ENCODE measurements at places on chromosomes 2 and 18.

DNA sequence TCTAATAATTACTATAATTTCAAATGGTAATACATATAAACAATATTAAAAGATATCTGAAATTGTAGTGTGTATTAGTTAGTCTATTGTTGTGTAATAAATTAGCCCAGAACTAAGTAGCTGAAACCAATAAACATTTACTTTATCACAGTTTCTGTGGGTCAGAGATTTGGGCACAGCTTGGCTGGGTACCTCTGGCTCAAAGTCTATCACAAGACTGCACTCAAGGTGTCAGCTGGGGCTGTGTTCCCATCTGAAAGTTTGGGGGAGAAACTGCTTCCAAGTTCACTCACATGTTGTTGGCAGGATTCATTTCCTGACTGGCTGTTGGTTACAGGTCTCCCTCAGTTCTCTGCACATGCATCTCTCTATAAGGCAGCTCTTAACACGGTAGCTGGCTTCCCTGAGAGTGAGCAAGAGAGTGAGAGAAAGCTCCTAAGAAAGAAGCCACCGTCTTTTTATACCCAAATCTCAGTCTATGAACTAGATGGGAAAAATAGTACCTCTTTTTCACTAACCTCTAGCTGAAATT, 25.6 kb upstream of the WIPF1 start:
- DNase-seq = no peak

GRCh38 chr2:205386109-205386508, 296.2 kb upstream of the NRP2 start:
- no peak for DNase-seq

DNA sequence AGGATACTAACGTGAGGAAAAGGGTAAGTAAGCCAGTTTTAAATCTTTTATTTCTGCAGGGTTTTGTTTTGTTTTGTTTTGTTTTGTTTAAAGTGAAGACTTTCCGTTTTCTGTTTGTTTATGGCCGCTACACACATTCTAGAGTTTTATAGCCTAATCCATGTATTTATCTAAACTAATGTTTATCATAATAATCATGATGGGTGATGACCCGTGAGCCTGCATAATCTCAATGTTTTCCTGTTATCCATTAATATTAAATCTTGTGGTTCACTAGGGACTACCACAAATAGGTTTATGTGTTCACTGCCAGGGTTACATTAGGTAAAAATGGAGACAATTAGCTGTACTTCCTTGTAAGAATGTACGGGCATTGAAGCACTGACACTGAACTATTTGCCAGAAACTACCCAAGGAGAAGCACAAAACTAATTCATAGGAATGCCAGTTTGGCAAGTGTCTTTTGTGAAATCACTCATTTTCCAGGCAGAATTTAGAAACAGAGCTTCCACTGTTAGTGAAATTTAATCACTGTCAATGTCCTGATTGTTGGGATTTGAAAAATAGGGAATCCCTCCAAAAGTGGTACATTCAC, 574.8 kb downstream of the LRP1B start:
- DNase-seq = no peak

GRCh38 chr2:137802038-137802437, 162.2 kb upstream of the HNMT start:
- DNase-seq = no peak

DNA sequence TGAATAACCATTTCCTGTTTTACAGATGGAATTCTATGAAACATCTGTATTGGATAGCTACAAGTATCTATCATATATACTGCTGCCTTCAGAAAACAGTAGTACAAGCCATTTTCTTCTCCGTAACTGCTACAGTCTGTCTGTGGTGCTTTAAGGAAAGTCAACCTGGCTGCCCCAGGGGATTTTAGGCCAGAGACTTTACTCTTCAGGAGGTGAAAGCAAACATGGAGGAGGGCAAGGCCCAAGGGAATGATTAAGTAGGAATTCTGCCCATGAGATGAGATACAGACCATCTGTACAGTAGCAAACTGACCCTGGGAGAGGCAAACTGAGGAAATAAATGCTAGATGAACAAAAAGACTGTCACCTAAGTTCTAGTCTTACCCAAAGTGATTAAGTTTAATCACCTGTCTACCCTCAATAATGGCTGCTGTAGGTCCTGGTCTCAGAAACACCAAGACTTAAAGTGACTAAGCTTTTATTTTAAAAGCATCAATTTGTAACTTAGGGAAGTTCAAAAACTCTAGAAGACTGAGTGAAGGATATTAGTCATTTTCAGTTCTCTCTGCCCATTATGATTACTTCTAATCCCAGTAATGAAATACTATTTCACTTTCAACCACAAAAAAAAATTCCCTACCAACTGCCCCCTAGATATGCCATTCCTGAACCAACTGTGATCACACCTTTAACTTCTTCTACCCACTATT, 14.8 kb downstream of the MBD2 start:
- DNase-seq = no peak

GRCh38 chr2:70369082-70369481, 67.2 kb upstream of the FAM136A start:
- DNase-seq = no peak

DNA sequence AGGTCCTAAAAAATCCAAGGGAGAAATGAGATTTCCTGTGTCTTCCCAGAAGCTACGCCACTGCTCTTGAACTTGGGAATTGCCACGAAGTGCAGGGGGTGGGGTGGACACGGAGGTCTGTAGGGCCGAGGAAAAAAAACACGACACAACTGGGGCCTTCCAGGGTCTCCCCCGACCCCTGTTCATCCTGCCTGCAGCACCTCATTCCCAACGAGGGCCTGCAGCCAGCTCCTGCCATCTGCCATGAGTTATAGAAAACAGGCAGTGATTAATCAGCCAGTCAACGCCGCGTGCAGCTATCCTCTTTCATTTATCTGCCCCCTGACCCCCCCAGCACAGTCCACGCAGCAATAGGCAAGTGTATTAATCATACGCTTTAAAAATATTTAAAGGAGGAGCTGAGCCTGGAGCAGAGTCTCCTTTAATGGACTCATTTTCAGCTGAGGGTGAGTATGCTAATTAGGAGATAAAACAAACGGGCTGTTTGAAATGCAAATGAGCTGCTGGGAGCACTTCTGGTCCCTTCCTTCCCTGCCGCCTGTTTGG, 209.9 kb downstream of the TFCP2L1 start:
- peak; percentile 66 for DNase-seq

- DNase-seq = no peak
Measured at GRCh38 chr2:119449521-119449920, 17.9 kb downstream of the TMEM37 start.

- DNase-seq = no peak
Measured at GRCh38 chr2:129008055-129008880, 689.6 kb upstream of the HS6ST1 start.

DNA sequence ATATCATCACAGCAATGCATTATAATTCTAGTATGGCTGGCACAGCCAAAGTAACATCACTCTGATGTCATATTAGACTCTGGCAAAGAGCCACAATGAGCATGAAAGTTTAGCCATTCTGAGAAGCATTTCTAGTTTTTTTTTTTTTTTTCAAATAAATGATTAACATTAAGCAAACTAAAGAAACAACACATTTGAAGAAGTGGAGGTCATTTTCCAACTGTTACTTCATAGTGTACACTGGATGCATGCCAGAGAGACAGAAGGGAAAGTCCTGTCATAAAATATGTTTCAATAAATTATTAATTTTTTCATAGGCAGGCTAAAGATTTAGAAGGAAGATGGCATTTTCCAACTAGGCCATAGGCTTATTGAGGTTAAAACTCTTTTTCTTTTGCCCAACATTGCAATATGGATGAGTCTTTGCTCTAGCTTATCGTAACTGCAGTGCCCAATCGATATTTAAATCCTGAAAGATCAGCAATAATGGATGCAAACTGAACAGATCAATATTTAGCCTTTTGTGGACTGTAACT, 1630.4 kb upstream of the ACVR2A start:
- no peak for DNase-seq

DNA sequence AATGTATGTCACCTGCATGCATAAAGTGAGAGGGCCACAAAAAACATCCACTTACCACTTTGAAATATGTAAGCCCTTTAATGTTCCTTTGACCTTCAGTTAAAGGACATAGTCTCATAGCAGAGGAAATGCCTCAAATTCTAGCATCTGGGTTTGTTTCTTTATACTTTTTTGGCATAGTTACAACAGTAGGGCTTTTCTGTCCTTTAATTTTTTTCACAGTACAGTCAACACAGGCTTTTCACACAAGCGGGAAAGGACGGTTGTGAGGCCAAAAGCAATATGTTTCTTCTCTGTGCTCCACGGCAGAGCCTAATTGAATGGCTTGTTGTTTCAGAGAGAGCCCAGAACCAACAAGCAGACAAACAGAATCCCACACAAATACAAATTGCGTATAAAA, 57.6 kb downstream of the CRIM1 start:
- DNase-seq = no peak

DNA sequence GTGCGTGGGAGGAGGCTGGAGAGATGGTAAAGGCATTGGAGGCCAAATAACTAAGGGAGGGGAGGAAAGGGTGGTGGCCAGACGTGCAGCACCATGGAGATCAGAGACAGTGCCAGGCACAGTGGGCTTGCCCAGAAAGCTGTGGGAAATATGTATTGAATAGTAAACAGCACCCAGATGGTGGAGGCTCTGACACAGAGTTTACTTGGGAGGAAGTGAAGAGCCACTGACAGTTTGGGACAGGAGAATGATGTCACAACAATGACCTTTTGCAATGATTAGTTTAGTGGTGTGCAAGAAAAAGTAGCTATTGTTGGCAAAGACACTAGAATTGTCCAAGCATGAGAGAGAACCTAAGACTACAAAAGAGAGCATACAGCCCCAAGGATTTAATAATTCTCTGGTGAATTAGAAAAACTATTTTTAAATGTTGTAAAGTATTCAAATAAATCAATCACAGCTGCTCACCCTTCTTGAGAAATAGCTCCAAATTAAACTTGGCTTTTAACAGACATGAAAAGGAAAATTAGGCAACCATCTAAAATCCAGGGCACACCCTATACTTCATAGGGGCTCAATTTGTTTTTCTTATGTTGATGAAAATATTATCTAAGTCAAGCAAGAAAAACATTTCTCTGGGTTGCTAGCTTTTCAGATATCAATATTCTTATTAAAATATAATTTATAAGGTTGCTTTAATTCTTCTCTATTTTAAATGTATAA, 458.7 kb upstream of the HNRNPA3 start:
- DNase-seq = no peak

- no peak for DNase-seq
Measured at GRCh38 chr18:361941-362310, 94.1 kb upstream of the THOC1 start.

- no peak for DNase-seq
Measured at GRCh38 chr2:167424221-167424620, 535.9 kb downstream of the XIRP2 start.

DNA sequence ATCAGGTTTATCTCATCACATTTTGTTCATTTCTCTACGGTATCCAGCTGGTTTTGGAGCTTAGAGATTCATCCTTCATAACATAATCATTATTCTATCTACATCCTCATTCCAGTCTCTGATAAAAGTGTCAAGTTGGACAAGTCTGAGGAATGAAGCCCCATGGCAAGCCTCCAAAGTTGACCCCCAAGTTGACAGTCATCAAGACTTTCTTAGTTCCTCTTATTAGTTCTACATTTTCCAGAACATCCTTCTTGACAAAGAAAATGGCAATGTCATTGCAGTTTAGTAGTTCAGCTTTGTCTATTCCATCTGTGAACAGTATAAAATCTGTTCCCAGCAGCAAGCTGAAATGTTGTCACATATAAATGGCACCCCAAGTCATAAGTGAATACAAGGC, 4.5 kb upstream of the TMSB10 start:
- no peak for DNase-seq

GRCh38 chr2:230602562-230603230, 109.9 kb upstream of the CAB39 start:
- DNase-seq = no peak

- DNase-seq = no peak
Measured at GRCh38 chr2:231679908-231680284, 28.4 kb upstream of the PTMA start.

DNA sequence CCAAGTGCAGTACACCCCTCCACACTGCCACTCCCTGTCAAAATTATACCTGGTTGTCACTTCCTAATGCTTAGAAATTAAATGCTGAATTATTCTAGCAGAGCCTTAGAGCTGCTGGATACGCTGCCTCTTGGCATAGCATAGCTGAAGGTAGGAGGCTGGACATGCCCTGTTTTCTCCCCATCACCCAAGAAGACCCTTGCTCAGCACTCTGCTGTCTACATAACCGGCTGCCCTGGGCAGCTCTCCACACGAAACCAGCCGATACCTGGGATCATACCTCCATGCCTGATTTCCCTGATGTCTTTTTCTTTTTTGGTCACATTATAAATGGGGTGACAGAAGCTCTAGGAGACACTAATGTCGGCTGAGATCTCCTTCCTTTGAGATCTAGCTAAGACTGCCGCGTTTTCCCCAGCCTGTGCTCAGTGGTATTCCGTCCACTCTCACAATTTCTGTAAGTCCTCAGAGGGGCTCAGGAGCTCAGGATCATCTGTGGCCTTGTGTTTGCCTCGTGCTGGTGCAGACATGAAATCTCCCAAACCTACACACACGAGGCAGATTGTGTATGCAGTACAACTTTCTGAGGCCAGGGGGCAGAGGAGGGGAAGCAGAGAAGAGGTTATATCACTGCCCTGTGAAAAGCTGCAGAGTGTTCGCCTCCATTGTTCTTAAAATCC, 13.5 kb upstream of the ZAP70 start:
- DNase-seq = peak; percentile 55

DNA sequence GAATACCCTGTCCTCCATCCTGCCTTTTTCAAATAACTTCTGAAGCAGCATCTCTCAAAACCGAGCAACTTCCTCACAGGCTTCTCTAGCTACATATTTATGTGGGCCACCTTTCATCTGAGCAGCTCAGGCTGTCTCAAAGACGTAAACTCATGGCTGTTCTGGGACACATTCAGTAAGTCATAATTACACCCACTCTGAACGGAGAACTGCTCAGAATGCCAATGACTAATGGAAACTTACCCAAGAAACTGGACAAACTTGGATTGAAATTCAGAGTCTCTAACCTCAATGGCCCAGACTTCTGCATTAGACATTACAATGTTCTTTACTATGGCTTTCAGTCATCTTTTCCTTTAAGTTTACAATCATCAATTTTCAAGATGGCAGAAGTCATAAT, 145.2 kb downstream of the RAD51AP2 start:
- no peak for DNase-seq

DNA sequence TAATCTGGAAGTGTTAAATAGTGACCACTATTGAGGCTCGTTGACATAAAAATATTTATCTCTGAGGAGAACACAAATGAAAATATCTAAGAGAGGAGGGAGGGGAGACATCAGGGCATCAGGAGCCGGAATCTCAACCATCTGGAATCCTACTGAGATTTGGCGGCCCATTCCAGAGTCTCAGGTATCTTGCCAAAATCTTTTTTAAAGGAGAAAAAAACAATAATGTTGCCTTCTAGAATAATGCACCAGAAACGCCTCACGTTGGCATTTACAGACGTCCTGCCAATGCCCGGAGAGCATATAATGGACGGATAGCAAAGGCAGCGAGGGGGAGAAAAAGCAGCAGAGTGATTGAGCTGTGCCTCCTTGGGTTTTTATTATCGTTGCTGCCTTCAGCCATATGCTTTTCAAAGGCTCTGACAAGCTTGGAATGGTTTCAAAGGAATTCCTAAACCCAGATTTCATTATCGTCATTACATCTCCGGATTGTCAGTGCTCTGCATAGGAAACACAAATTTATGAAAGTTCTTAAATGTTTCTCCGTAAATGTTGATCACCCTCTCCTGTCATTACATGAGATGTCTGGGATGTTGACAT, 30.9 kb upstream of the EGR4 start:
- peak; percentile 2 for DNase-seq

- DNase-seq = no peak
Measured at GRCh38 chr18:25190472-25190871, 161.5 kb downstream of the ZNF521 start.

All from renal cortex interstitium (tissue), 15 donors.